ENCODE measurements at places on chromosomes 16 and 17.

DNA sequence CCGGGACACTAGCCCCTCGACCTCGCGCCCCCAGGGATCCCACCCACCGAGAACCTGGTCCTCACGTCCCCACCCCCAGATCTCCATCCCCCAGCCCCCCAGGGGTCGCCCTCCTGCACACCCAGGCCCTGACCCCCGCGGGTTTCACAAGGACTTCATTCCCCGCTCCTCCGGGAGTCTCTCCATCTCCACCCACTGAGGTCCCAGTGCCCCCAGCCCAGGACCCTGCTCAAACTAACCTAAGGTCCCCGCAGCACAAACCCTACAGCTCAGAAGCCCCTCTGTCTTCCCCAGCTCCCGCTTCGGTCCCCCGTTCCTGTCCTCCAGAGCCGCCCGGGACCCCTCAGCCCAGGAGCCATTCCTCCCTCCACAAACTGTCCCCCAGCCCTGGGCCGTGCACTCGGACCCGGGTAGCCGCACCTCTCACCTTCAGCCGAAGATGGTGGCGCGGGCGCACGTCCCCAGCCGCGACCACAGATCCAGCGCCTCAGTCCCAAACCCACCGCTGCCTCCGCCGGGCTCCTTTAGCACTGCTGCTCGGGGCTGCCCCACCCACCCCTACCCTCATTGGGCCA lies at the start of gene MYH10:
Gene MYH10 (minus strand): TSS at position 499 of the 575 bp plus-strand sequence. CDS start 7,479 bp downstream, outside the sequence.
- DNase-seq: no peak

- DNase-seq: no peak
Measured at GRCh38 chr17:44010966-44011647, 3.7 kb downstream of the TMEM101 start.

DNA sequence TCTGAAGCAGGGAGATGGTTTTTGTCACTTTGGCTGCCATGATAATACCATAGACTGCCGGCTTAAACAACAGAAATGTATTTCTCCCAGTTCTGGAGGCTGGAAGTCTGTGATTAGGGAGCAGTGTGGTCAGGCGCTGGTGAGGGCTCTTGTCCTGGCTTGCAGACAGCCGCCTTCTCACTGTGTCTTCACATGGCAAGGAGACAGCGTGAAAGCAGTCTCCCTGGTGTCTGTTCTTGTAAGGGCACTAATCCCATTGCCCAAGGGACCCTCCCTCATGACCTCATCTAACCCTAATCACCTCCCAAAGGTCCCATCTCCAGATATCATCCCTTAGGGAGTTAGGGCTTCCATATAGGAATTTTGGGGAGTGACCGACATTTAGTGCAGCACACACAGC lies 167.0 kb downstream of the ENGASE start:
- DNase-seq: no peak

GRCh38 chr16:27717726-27718125 lies 167.8 kb downstream of the KATNIP start:
- DNase-seq: no peak

- no peak for DNase-seq
Measured at GRCh38 chr16:4957420-4957719, 760 bp upstream of the SEC14L5 start.

GRCh38 chr16:74019612-74020011 lies 277.0 kb upstream of the PSMD7 start:
- DNase-seq: no peak

GRCh38 chr17:40064971-40065768 lies 2.4 kb downstream of the THRA start:
- DNase-seq: no peak

Measured in activated T-helper 1 cell treated with anti-CD3 and anti-CD28 coated beads, Interleukin-2, amount 50 U/mL, for 16 hours (primary cell).